ENCODE measurements at places on chromosomes 5 and 9. TPM values are rescaled to one million over a fixed set of nuclear protein-coding genes. Genes with fewer than 3 reads are reported as not detected.

DNA sequence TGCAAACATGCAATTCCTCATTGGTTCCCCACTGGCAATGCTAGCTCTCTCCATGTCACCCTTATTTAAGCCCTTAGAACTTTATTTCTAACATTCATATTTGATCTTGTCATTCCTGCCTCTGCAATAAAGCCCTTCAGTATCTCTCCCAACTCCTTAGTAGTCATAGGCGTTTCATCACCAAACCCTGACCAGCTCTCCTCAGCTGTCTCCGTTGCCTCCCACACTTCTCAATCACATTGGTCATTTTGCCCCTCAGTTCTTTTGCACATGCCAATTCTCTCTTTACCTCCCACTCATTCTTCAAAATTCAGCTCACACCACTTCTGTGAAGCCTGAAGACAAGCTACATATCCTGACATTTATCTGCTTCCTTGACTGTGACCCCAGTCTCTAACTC, 2.8 kb upstream of the RUSC2 start:
- no peak for DNase-seq
- no peak overlapping the region for H3K4me3 ChIP-seq
- peaks cover 20% of the 10 kb centered on the region for H3K27me3 ChIP-seq
- H3K27ac ChIP-seq = no peak overlapping the region
- peaks cover 21% of the 10 kb centered on the region for H3K4me1 ChIP-seq

DNA sequence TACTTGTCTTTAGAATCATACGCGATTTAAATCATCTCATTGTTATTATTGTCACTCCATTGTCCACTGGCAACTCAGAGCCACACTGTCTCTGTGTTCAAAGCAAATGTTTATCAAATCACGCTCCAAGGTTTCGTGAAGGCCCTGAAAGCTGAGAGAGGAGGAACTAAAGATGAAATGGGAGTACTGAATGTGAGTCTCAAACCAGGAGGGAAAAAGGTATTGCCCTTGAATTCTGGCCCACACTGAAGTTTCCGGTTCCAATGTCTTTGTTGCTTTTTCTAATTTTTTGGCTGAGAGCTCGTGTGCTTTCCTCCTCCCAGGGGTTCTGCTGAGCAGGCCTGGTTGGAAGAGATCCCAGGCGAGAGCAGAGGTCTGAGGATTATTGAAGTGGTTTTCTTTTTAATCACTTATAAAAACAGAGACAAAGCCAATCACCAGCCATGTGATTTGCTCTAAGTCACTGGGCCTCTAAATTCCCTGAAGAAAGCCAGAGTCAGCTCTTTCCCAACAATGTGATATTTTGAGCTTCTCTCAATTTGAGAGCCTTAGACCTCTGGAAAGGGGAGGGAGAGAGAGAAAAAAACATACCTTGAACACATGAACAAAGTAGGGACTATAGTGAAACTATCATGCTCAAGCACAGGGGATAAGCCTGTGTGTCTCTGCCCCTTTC, 420.8 kb upstream of the GRAMD2B start:
- no peaks in the 10 kb centered on the region for H3K27me3 ChIP-seq
- H3K36me3 ChIP-seq = no peaks in the 10 kb centered on the region
- no peaks in the 10 kb centered on the region for H3K4me1 ChIP-seq
- H3K4me3 ChIP-seq = no peak overlapping the region
- H3K27ac ChIP-seq = no peak overlapping the region

DNA sequence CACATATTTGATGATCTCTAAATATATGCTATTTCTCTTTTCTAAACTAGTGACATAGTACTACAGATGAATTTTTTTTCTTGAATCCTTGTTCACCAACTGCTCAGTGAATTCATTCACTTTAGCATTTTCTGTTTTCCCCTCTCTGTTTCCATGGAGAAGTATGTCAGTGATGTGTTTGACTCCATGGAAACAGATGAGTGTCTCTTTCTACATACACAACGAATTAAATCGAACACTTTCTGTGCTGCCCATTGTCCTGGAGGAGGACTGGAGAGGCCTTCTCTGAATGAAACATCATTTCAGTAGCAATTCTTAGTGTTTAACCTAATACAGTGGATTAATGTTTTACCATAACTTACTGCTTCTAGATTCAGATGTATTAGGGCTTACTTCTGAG, 9.5 kb downstream of the INVS start:
- no peak overlapping the region for H3K27ac ChIP-seq
- no peaks in the 10 kb centered on the region for H3K27me3 ChIP-seq
- H3K36me3 ChIP-seq = peaks cover 41% of the 10 kb centered on the region
- no peak for DNase-seq
- H3K4me3 ChIP-seq = no peak overlapping the region
- H3K4me1 ChIP-seq = peaks cover 20% of the 10 kb centered on the region

GRCh38 chr9:14529054-14529453, 164.2 kb downstream of the ZDHHC21 start:
- no peak overlapping the region for H3K4me3 ChIP-seq
- no peaks in the 10 kb centered on the region for H3K36me3 ChIP-seq
- H3K27ac ChIP-seq = no peak overlapping the region

SMIM23 gene
- total RNA-seq = not detected
